ENCODE measurements at places on chromosomes 4 and X. TPM values are rescaled to one million over a fixed set of nuclear protein-coding genes. Genes with fewer than 3 reads are reported as not detected.

MAP9 gene
- 5.5 TPM for total RNA-seq

RADX gene
- 0.06 TPM for total RNA-seq

PDCL2 gene
- total RNA-seq: not detected

CFP gene
- 0.17 TPM for total RNA-seq

TEX28 gene
- not detected for total RNA-seq

USP9X gene
- total RNA-seq: 26.6 TPM

EGFL6 gene
- not detected for total RNA-seq
